ENCODE measurements at places on chromosomes 7 and 10. TPM values are rescaled to one million over a fixed set of nuclear protein-coding genes. Genes with fewer than 3 reads are reported as not detected.

MDFIC gene
- 36.6 TPM for total RNA-seq

CHAT gene
- total RNA-seq = not detected

TYW1 gene
- 24.1 TPM for total RNA-seq

GALNT17 gene
- not detected for total RNA-seq

OR2AE1 gene
- total RNA-seq = under 0.01 TPM

PCBD1 gene
- total RNA-seq = 54.3 TPM
